Thoracic aorta (tissue), 2 donors: ENCODE measurements at places on chromosomes 13 and 19. TPM values are rescaled to one million over a fixed set of nuclear protein-coding genes. Genes with fewer than 3 reads are reported as not detected.

DNA sequence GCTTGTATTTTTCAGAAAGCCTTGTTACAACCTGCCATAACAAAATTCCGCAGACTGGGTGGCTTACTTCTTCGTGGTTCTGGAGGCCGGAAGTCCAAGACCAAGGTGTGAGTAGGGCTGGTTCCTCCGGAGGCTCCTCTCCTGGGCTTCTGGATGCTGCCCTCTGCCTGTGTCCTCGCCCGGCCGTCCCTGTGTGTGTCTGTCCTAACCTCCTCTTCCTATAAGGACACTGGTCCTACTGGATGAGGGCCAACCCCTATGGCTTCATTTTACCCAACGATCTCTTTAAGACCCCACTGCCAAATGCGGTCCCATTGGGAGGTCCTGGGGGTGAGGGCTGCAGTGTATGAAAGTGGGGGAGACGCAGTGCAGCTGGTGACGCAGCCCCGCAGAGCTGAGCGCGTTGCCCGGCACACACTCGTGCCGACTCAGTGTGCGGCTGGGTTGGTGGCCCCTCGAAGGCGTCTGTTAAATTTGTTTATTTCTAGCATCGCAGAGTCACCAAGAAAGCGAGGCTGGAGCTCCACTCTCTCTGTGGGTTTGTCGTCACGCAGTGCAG, 116.7 kb downstream of the SOX1 start:
- no peak overlapping the region for H3K27ac ChIP-seq
- no peaks in the 10 kb centered on the region for H3K36me3 ChIP-seq
- no peak for DNase-seq
- no peaks in the 10 kb centered on the region for H3K27me3 ChIP-seq
- no peaks in the 10 kb centered on the region for H3K4me1 ChIP-seq

DNA sequence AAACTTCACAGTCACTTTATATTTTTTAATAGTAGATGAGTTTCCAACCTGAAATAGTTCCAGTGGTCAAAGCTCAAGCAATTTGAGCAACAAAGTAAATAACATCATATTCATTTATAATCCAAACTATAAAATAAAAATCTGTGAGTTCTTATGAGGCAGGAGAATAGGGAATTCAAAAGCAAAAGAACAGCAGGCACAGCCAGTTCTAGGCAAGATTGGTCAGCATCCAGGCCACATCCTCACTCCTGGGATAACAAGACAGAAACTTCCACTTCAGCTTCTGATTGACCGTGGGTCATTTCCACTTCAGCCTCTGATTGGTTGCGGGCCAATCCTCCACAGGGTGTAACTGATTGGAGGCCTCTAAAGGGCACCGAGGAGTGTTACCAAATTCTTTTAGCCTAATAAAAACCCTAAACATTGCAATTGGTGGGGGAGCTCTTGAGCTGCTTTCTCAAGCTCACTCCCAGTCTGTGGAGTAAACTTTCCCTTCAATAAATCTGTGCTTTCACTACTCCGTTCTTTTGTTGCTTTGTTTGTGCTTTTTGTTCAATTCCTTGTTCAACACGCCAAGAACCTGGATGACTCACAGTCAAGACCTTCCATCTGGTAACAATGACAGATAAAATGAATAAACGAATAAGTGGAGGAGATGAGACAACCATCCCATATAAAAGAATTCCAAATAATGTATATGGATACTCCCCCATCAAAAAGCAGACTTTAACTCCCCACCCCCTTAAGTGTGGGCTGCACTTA, 42.6 kb upstream of the AMER2 start:
- no peaks in the 10 kb centered on the region for H3K36me3 ChIP-seq
- DNase-seq, result no peak
- no peak overlapping the region for H3K4me3 ChIP-seq
- H3K4me1 ChIP-seq, result no peaks in the 10 kb centered on the region

- H3K4me1 ChIP-seq, result peaks cover 16% of the 10 kb centered on the region
- no peaks in the 10 kb centered on the region for H3K27me3 ChIP-seq
- no peaks in the 10 kb centered on the region for H3K36me3 ChIP-seq
These were observed 337.7 kb downstream of the DNAJC15 start for GRCh38 chr13:43360892-43361610.

DNA sequence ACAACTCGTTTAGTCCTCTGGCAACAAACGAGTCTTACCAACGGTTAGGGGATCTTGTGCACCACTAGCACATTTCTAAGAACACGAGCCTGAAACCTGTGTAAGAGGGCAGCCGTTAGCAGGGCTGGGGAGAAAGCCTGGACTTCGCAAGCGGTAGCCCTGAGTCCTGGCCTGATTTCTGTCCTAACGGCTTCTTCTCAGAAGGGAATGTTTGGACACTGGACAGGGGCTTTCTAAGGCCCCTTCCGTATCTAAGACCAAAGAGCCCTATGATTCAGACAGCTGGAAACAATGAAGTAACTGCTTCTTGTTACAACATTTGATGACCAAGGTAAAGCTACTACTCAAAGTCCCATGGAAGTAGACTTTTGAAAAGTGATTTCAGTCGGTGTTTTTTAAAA, 2.2 kb downstream of the ANKRD10 start:
- peak overlapping the region; percentile 95 for H3K4me3 ChIP-seq
- peaks cover 65% of the 10 kb centered on the region for H3K4me1 ChIP-seq
- H3K36me3 ChIP-seq, result peaks cover 2% of the 10 kb centered on the region
- DNase-seq, result no peak
- H3K27me3 ChIP-seq, result no peaks in the 10 kb centered on the region

DNA sequence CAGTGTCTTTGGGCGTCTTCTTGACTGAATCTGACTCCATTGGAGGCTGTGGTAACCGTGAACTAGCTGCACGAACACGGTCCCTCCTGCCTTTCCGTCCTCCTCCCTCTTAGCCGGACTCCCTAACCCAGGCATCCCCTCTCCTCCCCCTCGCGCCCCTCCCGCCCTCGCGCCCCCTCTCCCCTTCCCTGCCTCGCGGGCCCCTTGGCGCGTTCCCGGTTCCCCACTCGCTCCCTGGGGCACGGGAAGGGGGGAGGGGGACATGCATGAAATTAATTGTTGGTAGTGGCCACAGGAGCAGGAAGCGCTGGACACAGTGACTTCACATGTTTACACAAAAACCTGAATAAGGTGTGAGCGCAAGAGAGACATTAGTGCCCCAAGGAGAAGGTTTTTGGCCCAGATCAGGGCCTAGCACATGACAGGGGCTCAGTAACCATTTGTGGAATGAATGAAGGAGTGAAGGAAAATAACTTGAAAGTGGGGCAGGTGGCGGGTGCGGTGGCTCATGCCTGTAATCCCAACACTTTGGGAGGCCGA, 279 bp downstream of the DMRTC2 start:
- no peak overlapping the region for H3K4me3 ChIP-seq
- no peaks in the 10 kb centered on the region for H3K27me3 ChIP-seq
- H3K27ac ChIP-seq, result no peak overlapping the region
- no peaks in the 10 kb centered on the region for H3K4me1 ChIP-seq

- H3K4me3 ChIP-seq, result no peak overlapping the region
- no peaks in the 10 kb centered on the region for H3K36me3 ChIP-seq
- no peak for DNase-seq
- H3K27ac ChIP-seq, result no peak overlapping the region
These were observed 123.1 kb downstream of the ATP8A2 start for GRCh38 chr13:25494698-25495411.

The SIGLEC11 gene
- 10.0 TPM for total RNA-seq

The RDH8 gene
- total RNA-seq, result not detected

The C13orf42 gene
- total RNA-seq, result not detected
